ENCODE measurements at places on chromosomes 7 and 10.
A peak's percentile ranks its signal among the peaks of the same experiment; 100 is the strongest.

- no peaks in the 10 kb centered on the region for H3K4me1 ChIP-seq
- no peak overlapping the region for H3K27ac ChIP-seq
- H3K27me3 ChIP-seq, result no peaks in the 10 kb centered on the region
- no peak overlapping the region for H3K4me3 ChIP-seq
- H3K36me3 ChIP-seq, result no peaks in the 10 kb centered on the region
- no peak for DNase-seq
These were observed 127.2 kb upstream of the CDK6 start for GRCh38 chr7:92963566-92963965.

DNA sequence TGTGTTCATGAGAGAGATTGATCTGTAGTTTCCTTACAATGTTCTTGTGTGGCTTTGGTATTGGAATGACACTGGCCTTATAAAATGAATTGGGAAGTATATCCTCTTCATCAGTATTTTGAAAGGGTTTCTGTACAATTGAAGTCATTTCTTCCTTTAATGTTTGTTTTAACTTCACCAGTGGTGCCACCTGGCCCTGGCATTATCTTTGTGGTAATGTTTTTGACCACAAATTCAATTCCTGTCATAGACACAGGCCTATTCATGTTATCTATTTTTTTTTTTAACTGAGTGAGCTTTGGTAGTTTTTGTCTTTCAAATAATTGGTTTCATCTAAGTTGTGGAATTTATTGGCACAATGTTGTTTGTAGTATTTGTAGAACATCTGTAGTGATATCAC, 127.7 kb downstream of the CDK14 start:
- H3K27me3 ChIP-seq, result no peaks in the 10 kb centered on the region
- H3K4me1 ChIP-seq, result peaks cover 90% of the 10 kb centered on the region
- H3K27ac ChIP-seq, result peak overlapping the region; percentile 7
- H3K36me3 ChIP-seq, result no peaks in the 10 kb centered on the region
- no peak for DNase-seq

DNA sequence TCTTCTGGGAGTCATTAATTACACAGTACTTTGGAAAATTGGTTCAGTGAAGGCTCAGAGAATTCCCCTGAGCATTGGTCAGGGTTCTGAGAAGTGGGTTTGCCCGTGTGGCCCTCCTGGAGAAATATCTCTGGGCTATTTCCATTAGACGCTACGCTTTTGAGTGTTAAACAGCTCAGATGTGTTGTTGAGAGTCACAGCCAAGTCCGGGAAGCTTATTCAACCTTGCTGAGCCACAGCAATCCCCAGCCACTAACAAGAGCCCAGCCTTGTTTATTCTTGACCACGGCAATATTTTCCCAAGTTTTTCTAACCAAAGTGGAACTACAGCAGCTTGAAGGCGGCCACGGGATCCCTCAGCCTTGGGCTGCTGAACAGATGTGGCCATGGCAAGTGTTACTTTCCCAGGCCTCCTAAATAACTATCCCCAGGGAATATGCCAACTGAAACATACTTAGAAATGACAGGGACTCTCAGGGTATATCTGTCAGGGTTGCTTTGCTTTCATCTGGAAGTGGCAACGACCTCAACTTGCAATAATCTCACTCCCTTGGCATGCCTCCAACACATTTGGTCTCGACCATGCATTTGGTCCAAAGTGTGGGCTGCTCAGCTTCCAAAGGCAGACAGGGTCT, 214.7 kb downstream of the EMX2 start:
- H3K27ac ChIP-seq, result no peak overlapping the region
- H3K27me3 ChIP-seq, result peaks cover 56% of the 10 kb centered on the region
- no peaks in the 10 kb centered on the region for H3K4me1 ChIP-seq
- DNase-seq, result no peak

DNA sequence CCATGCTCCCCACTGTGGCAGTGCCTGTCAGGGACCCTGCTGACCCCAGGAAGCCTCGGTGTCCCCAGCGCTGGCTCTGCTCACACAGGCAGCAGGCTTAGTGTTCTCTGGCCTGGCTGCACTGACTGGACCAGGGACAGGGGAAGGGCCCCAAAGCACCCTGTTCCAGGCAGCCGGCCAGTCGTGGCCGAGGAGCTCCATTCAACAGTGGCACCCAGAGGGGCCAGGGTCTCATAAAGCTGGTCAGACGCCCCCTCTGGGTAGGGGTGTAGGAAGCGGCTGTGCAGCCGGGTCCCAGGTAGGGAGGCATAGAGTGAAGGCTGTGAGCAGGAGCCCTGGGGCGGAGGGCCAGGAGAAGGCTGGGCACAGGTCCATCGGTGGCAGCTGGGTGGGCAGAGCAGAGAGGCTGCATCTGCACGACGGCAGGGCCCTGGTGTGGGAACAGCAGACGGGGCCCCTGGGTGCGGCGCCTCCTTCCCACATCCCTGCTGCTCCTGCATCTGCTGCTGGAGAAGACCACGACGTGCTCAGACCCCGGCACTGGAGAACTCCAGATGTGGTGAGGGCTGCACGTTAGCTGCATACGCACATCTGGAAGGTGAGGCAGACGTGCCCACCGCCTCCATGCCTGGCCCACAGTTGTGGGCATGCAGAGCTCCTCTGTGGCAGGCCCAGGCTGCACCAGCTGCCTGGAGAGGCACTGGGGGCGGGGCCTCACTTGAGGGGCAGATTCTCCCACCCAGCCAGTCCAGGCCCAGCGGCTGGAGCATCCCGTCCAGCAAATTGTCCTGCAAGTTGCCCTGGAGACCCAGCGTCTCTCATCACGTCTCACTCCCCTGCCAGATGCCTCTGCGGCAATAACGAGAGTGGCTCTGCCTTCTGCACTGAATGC, 25.1 kb downstream of the MNX1 start:
- H3K36me3 ChIP-seq, result no peaks in the 10 kb centered on the region
- DNase-seq, result no peak
- no peaks in the 10 kb centered on the region for H3K27me3 ChIP-seq
- H3K4me1 ChIP-seq, result no peaks in the 10 kb centered on the region
- H3K27ac ChIP-seq, result no peak overlapping the region

DNA sequence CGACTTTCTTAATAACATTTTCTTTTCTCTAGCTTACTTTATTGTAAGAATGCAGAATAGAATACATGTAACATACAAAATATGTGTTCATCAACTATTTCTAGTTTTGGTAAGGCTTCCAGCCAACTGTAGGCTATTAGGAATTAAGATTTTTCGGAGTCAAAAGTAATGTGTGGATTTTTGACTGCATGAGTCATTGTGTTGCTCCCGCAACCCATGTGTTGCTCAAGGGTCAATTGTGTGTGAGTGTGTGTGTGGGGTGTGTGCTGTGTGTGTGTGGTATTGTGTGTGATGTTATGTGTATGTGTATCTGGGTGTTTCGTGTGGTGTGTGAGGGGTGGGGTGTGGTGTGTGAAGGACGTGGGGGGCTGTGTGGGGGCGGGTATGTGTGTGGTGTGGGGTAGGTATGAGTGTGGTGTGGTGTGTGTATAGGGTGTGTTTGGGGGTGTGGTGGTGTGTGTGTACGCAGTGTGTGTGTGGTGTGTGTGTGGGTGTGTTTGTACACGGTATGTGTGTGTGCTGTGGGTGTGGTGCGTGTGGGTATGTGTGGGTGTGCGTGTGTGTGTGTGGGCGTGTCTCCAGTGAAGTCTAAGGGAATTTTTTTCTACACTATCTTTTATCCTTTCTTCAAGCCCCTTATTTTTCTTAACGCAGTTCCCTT, 60.5 kb downstream of the RSU1 start:
- no peaks in the 10 kb centered on the region for H3K4me1 ChIP-seq
- H3K27me3 ChIP-seq, result no peaks in the 10 kb centered on the region
- no peaks in the 10 kb centered on the region for H3K36me3 ChIP-seq
- no peak for DNase-seq

DNA sequence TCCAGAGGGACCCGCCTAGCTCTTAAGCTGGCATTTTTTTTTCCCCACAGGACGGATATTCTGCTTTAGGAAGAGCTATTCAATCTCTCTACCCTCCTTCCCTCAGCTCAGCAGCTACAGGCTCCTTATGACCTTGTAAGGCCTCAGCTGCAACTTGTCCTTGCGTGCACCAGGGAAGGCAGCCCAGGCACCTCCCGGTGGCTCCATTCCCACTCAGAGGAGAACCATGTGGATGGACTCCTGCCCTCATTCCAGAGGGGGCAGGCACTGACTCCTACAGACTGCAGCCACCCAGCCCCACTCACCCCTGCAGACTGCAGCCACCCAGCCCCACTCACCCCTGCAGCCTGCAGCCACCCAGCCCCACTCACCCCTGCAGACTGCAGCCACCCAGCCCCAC, 73.7 kb downstream of the ITIH5 start:
- no peaks in the 10 kb centered on the region for H3K4me1 ChIP-seq
- H3K36me3 ChIP-seq, result no peaks in the 10 kb centered on the region
- peaks cover 4% of the 10 kb centered on the region for H3K27me3 ChIP-seq
- H3K4me3 ChIP-seq, result no peak overlapping the region

DNA sequence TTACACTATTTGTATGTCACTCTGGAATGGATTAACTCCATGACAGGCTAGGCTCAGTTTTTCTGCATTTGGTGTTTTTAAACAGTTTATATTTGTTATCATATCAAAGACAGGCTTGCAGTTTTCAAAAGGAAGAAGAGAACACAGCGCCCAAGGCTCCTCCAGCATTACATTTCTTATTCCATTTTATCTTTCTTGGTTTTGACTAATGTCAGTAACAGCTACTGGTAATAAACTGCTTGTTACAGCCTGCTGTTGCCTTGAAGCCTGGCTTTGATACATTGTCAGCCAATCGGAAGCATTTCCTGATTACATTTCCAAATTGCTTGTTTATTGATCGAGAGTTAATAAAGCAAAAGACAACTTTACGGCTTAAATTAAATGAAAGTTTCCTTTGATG, 166.0 kb upstream of the MDFIC start:
- H3K27me3 ChIP-seq, result peaks cover 5% of the 10 kb centered on the region
- H3K27ac ChIP-seq, result no peak overlapping the region
- no peaks in the 10 kb centered on the region for H3K4me1 ChIP-seq

- no peak for DNase-seq
- no peaks in the 10 kb centered on the region for H3K27me3 ChIP-seq
- no peak overlapping the region for H3K4me3 ChIP-seq
- H3K4me1 ChIP-seq, result no peaks in the 10 kb centered on the region
These were observed 98.9 kb downstream of the SVIL start for GRCh38 chr10:29535778-29536453.

- H3K27me3 ChIP-seq, result no peaks in the 10 kb centered on the region
- no peaks in the 10 kb centered on the region for H3K4me1 ChIP-seq
These were observed 53.4 kb downstream of the PPP1R3C start for GRCh38 chr10:91579329-91579985.

GRCh38 chr10:132359305-132360040, 27.5 kb downstream of the LRRC27 start:
- H3K36me3 ChIP-seq, result no peaks in the 10 kb centered on the region
- H3K4me3 ChIP-seq, result no peak overlapping the region
- DNase-seq, result no peak
- H3K27ac ChIP-seq, result no peak overlapping the region
- H3K27me3 ChIP-seq, result no peaks in the 10 kb centered on the region

DNA sequence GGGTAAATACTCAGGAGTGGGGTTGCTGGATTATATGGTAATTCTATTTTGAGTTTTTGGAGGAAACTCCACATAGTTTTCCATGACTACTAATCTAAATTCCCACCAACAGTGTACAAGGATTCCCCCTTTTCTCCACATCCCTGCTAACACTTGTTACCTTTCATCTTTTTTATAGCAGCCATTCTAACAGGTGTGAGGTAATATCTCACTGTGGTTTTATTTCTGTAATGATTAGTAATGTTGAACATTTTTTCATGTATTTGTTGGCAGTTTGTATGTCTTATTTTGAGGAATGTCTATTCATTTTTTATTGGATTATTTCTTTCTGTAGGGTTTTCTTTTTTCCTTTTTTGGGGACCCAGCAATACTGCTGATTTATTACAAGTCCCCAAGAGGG, 14.9 kb downstream of the TAF3 start:
- no peaks in the 10 kb centered on the region for H3K27me3 ChIP-seq
- no peaks in the 10 kb centered on the region for H3K4me1 ChIP-seq
- no peaks in the 10 kb centered on the region for H3K36me3 ChIP-seq
- DNase-seq, result no peak
- no peak overlapping the region for H3K27ac ChIP-seq
- H3K4me3 ChIP-seq, result no peak overlapping the region

- H3K27me3 ChIP-seq, result no peaks in the 10 kb centered on the region
- no peak overlapping the region for H3K4me3 ChIP-seq
- no peak for DNase-seq
- no peak overlapping the region for H3K27ac ChIP-seq
These were observed 98.5 kb downstream of the EGFR start for GRCh38 chr7:55117286-55117685.

GRCh38 chr7:103524042-103524907, 78.3 kb upstream of the SLC26A5 start:
- peaks cover 68% of the 10 kb centered on the region for H3K27me3 ChIP-seq
- no peaks in the 10 kb centered on the region for H3K36me3 ChIP-seq
- no peak overlapping the region for H3K4me3 ChIP-seq

GRCh38 chr10:20608503-20608902, 288.6 kb downstream of the NEBL start:
- H3K4me3 ChIP-seq, result no peak overlapping the region
- DNase-seq, result no peak
- H3K4me1 ChIP-seq, result no peaks in the 10 kb centered on the region
- no peaks in the 10 kb centered on the region for H3K36me3 ChIP-seq
- no peaks in the 10 kb centered on the region for H3K27me3 ChIP-seq

GRCh38 chr10:26380815-26381214, 57.3 kb upstream of the APBB1IP start:
- H3K27ac ChIP-seq, result no peak overlapping the region
- no peak for DNase-seq

- H3K36me3 ChIP-seq, result no peaks in the 10 kb centered on the region
- no peak overlapping the region for H3K27ac ChIP-seq
- no peaks in the 10 kb centered on the region for H3K27me3 ChIP-seq
These were observed 98.0 kb upstream of the ZNF722 start for GRCh38 chr7:63900394-63901203.

- DNase-seq, result peak; percentile 58
- no peak overlapping the region for H3K4me3 ChIP-seq
- no peak overlapping the region for H3K27ac ChIP-seq
- no peaks in the 10 kb centered on the region for H3K4me1 ChIP-seq
- no peaks in the 10 kb centered on the region for H3K27me3 ChIP-seq
- H3K36me3 ChIP-seq, result no peaks in the 10 kb centered on the region
These were observed 243.2 kb upstream of the TMEM229A start for GRCh38 chr7:124276005-124276622.

DNA sequence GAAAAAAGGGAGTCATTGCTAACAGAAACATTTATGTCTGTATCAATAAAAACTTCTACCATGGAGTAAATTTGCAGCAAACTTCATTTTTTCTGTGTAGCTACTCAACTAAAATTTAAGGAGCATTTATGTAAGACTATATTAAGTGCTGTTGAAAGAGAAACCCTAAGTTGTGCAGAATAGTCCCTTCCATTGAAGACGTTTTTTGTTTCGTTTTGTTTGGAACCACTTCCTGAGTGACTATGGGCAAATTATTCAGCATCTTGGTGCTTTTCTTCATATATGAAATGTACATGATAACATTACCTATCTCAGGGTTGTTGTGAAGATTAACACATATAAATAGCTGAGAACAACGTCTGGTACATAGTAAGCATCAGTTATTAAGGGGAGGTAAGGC, 24.3 kb downstream of the SEM1 start:
- H3K36me3 ChIP-seq, result peaks cover 23% of the 10 kb centered on the region
- H3K4me1 ChIP-seq, result no peaks in the 10 kb centered on the region
- no peak overlapping the region for H3K27ac ChIP-seq
- no peaks in the 10 kb centered on the region for H3K27me3 ChIP-seq
- no peak for DNase-seq
- H3K4me3 ChIP-seq, result no peak overlapping the region
